ENCODE measurements at places on chromosomes 11 and 22. TPM values are rescaled to one million over a fixed set of nuclear protein-coding genes. Genes with fewer than 3 reads are reported as not detected.

Gene CCDC86
- 30.9 TPM for polyA plus RNA-seq

Gene PLEKHB1
- polyA plus RNA-seq = 23.5 TPM

Gene RFPL3
- not detected for polyA plus RNA-seq

Gene HEPN1
- polyA plus RNA-seq = not detected

Gene RTN4R
- polyA plus RNA-seq = 5.2 TPM

Data from cardiac muscle cell (in vitro differentiated cells and primary cell).